Ascending aorta (tissue), 2 donors: ENCODE measurements at places on chromosomes 1 and 21.

GRCh38 chr1:5424802-5425703 lies 567.2 kb downstream of the NPHP4 start:
- no peak for DNase-seq

DNA sequence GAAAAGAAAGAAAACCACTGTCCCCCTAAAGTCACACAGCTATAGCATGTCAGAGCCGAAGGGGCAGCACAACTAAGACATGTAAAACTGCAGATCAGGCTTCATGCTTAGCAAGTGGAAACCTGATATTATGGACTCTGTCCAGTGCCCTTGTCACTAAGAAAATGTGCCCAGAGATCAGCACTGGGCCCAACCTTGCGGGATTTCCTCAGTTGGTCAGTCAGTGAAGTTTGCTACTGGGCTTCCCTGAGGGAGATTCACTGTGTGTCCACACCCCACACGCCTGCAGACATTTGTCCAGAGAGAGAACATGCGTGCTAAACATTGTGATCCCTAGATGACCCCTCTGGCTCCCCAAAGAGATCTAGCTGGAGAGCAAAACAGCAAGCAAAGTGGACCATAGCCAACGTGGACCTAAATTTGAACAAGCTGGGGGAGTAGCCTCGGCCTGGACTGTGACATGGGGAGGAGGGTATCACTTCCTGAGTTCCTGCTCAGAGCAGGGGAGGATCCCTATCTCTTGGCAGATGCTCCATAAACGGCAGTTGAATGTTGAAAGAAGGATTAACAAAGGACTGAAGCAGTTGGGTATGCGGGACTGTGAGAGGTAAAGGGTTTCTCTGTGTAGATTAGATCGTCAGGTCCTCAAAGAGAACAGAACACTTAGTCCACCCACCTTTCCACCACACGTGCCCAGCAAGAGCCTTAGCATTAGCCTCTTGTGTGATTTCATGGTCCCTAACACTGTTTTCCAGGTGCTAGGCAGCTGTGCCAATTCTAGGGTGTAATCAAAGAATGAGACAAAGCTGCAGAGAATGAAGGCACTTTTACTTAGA lies 53.6 kb downstream of the GLUL start:
- no peak for DNase-seq

DNA sequence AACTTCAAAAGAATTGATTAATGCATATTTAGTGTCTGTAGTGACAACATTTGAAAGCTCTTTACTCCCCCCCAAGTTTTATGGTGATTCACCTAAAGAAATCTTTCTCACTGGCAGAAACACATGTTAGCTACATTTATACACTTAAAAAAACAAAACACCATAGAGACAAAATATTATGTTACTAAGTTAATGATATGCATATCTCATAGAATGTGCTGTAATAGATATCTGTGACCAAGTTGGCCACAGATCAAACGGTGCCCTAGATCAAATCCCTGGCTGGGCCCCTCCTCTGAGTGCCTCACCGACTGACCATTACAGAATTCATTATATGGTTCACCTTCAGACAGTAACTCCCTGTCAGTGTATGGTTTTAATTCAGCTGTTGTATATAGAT lies 322.1 kb upstream of the LYPLAL1 start:
- DNase-seq: no peak

GRCh38 chr1:228689255-228689654 lies 46.0 kb upstream of the RHOU start:
- DNase-seq: no peak

- DNase-seq: no peak
Measured at GRCh38 chr1:101346419-101346818, 109.6 kb downstream of the S1PR1 start.

DNA sequence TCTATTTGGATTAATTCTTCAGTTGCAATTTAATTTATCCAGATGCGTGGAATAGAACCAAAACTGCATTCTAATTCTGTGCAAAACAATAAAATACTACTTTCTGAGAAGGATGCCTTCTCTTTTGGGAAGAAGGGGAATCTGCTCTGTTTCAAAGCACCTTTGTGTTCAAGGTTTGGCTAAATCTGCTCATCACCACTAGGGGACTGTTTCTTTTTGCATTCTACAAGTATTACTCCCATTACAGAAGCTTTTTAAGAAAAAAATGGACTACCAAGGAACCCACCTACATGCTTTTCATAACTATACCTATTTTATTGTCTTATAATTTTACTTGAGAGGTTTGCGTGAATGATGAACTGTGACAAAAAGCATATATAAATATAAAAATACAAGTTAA lies 18.2 kb downstream of the MRPS6 start:
- no peak for DNase-seq

- no peak for DNase-seq
Measured at GRCh38 chr1:22932803-22933470, 39.7 kb downstream of the LACTBL1 start.

DNA sequence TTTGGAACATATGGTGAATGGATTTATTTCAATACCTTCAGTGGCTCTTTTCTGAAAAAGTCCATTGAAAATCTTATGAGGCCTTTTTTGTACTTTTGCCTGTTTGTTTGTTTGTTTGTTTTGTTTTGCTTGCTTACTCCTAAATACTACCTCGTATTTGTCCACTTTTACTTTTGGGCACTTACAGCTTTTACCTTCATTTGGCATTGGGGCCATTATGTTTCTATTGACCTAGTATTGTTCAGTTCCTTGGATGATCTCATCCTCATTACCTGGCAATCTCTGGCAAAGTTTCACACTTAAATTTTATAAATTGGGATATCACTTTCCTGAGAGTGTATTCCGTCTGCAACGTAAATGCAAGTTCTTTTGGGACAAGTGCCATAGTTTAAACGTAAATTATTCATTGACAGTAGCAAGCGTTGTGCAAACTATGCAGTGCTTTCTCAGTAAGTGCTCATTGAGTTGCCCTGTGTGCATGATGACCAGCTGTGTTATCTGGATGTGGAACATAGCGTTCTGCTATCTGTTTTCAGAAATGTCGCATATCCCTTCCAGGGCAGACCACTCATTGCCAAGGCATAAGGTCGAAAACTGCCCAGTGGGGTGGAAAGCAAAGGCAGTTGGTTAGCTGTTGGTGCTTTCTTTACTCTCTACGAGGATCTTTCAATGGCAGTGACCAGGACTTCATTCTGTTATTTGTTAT lies 51.1 kb downstream of the LRRC8D start:
- no peak for DNase-seq

DNA sequence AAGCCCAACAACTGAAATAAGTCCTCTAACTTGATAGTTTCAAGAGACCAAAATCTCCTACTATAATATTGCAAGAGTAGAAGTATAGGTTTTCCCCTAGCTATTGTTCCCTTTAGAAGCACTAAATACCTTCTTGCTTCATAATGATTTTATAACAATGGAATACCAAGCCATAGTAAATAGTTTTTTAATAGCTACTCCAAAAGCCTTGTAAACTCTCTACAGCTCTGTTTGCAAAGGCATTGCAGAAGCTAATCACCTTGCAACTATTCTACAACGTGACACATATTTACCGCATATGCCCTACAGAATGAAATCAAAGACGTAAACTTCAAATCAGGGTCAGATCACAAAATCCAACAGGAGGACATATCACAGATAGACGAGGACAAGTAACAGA lies 451.5 kb upstream of the ZRANB2 start:
- DNase-seq: no peak

DNA sequence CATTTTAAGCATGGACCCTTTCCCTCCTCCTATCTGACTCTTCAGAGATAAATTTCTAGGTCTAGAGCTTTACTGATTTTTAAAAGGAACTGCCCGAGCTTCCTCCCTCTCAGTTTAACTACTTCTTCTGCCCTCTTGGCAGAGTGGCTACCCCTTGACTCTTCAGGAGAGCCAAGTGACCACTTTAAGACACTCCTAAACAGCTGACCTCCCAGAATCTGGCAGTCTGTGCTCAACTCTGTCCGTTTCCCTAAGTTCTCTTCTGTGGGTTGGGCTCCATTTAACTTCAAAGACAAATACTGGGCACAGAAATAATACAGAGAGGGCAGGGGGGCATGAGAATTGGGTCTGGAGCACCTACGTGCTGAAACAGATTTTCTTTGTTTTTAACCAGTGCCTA lies 196.3 kb upstream of the FOXD3 start:
- DNase-seq: no peak

- DNase-seq: no peak
Measured at GRCh38 chr1:153058826-153059784, 1.8 kb upstream of the SPRR2A start.

GRCh38 chr1:31765041-31765467 lies 914 bp upstream of the ADGRB2 start:
- no peak for DNase-seq

DNA sequence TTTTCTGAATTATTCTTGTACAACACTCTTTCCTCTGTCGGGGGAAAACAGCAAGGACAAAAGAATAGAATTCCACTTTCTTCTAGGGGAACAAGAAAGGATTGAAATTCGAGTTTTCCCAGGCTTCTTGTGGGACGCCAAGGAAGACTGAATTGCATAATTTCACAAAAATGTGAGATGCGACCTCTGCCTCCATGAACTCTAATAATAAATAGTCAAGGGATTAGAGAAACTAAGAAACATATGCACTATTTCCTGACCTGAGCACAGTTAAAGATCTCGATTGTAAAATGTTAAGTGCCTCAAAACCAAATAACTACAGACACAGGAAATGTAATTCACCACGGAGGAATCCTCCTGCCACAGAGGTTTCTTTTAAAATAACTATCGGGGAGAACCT lies 117.3 kb upstream of the MARK1 start:
- DNase-seq: no peak

DNA sequence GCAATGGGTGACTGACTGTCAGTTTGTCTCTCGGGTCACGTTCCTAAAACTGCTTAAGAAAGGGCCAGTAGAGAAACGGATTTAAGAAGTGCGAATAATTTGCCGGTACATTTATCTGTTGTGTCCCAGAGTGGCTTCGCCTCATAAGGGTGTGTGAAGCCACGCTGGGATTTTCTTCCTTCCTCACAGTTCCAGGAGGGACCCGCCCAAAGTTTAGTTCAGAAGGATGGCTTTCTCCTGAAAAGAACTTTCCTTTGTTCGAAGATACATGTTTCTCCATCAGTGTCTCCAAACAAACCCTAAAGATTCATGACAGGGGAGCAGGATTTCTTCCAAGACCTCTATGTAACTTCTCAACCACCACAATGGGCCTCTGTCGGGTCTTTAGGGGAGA lies 49.8 kb downstream of the ADAMTS1 start:
- no peak for DNase-seq

DNA sequence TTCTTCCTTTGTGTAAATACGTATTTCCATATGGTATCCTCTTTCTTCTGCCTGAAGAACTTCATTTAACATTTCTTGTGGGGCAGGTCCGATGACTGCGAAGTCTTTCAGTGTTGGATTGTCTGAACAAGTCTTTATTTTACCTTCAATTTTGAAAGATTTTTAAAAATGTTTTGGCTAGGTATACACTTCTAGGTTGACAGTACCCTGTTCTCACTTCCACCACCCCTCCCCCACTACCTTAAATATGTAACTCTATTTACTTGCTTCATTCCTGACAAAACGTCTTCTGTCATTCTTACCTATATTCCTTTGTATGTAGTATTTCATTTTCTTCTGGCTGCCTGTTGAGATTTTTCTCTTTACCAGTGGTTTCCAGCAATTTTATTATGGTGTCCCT lies 85.7 kb upstream of the ARTN start:
- no peak for DNase-seq

GRCh38 chr1:113027449-113027848 lies 45.5 kb upstream of the LRIG2 start:
- no peak for DNase-seq
